ENCODE measurements at places on chromosomes 4 and X.
A peak's percentile ranks its signal among the peaks of the same experiment; 100 is the strongest.

GRCh38 chr4:142846108-142846728 lies at the start of gene INPP4B:
Gene INPP4B, minus strand, starts transcription at chr4:142846301.
- DNase-seq: no peak

- no peak for DNase-seq
Measured at GRCh38 chr4:37693450-37694190, 7.4 kb upstream of the RELL1 start.

DNA sequence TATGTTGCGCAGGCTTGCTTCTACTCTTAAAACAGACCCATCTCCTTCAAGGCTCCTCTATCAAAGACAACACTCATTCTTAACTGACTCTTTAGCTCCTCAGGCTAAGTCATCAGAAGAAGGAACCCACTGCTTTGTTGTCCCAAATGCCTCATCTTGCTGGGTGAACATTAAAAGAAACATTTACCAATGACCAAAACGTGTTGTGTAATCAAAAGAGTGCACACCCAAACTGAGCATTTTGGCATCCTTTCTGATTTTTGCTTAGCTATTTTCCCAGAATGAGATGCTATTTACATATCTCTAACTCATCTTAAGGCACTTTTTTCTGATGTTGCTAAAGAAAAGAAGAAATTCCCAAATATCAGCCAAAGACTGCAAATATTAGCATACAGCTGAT lies 131.7 kb upstream of the VCX3A start:
- DNase-seq: no peak

DNA sequence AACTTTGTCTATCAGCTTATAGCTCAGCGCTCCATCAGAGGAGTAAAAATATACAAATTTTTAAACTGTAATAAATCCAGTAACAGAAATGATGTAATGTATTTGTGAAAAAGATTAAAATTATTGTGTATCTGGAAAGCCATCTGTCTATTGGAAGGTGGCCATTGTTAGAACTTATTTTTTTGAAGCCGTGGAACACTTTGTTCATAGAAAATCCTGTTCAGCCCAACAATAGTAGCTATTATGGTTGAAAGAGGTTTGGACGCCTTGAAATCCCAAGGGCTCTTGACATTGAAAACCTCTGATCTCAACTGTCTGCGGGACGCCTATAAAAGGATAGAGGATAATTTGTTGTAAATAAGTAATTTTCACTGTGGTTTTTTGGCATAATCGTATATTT lies 98.3 kb downstream of the RAPGEF2 start:
- DNase-seq: no peak

DNA sequence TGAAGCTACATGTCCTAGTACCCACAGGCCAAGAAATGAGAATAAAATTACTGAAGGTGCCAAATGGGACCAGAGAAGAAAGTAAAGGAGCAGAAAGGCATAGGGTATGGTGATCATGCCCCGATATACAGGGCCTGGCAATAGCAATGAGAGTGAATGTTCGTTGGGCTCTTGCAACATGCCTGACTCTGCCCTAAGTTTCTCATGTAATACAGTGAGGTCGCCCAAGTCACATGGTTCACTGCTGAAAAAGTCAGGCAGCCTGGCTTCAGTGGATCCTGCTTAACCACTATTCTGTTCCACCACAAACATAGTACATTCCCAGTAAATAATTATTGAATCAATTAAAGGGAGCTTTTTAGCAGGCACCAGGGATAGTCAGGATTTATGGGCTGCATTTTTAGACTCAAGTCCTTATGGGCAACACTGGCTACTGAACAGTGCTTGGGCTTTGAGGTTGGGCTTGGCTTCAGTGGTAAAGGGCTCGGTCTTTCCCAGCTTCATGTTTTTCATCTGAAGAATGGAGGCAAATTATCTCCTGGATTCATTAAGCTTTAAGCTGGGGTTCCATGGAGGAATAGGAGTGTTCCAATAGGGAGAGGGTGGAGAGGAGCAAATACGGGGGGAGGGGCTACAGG lies 67.1 kb upstream of the ZNF518B start:
- no peak for DNase-seq

DNA sequence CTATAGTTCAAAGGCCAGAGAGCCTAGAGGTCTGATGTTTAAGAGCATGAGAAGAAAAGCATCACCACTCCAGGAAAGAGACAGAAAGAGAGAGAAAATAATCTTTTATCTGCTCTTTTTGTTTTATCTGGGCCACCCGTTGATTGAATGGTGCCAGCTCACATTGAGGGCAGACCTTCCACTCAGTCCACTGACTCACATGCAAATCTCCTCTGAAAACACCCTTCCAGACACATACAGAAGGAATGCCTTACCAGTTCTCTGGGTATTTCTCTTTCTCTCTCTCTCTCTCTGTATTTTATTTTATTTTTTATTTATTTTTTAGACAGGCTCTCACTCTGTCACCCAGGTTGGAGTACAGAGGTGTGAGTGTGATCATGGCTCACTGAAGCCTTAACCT lies 252.5 kb downstream of the DTHD1 start:
- DNase-seq: no peak

DNA sequence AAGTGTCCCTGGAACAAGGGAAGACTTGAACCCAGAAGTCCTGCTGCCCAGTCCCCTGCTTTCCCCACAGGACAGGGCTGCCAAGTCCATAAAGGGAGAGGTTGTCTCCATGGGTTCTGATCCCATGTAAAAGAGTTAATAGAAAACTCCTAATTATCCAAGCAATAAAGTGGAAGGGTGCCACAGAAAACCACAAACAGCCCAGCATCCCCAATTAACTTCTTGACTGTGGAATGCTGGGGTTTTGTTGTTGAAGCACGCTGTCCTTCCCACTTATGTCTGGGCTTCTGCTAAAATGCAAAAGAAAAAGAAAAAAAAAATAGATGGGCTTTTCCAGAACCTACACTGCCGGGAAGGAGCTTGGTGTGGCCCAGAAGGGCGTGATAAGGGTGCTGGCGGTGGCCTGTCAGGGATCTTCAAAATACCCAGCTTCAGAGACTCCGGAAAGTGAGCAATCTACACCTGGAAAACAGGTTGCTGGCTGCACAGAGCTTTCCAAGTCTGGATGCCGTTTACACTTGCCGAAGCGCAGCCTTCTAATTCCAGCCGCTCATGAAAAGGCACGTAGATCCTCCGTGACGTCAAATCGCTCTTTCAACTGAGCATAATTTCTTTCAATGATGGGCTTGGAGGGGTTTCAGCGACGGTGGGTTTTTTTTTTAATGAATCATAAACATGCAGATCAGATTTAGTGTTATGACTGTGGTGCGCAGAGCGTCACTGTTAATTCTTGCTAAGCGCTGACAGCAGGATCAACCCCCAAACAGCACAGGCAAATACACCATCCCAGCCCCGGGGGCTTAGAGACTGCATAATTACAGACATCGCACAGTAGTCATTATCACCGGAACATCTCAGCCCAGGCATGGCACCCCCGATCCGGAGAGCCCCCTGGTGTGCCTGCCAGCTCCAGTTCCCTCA lies 197.6 kb downstream of the BCOR start:
- peak; percentile 67 for DNase-seq

GRCh38 chr4:14336656-14337055 lies 665.6 kb upstream of the CPEB2 start:
- DNase-seq: no peak

DNA sequence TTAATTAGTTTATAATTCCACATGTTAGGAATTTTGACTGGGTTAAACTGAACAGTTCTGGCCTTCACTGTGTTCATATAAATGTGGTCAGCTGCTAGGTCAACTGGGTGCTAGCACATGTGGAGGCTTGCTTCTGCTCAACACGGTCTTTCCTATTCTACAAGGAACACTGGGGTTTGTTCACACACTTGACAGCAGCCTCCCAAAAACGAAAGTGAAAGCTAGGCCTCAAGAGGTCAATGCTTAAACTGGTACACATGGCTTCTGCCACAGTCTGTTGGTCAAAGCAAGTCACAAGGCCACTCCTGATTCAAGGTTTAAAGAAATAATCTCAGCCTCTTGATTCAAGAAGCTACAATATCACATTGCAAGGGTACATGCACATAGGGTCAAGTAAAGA lies 126.5 kb downstream of the QDPR start:
- no peak for DNase-seq

DNA sequence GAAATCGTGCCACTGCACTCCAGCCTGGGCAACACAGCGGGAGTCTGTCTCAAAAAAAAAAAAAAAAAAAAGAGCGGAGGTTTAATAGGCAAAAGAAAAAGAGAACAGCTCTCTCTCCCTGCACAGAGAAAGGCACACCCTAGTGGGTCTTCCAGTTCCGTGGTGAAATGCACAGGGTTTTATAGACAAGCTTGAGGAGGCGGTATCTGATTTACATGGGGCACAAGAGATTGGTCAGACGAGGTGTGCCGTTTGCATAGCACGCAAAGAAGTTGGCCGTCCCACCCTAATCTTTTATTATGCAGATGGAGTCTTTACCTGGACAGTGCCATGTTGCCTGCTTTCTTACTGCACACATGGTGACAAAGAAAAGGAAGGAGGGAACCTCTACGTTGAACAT lies 33.5 kb upstream of the REST start:
- DNase-seq: no peak

GRCh38 chrX:26783512-26784225 lies 567.7 kb downstream of the MAGEB5 start:
- DNase-seq: peak; percentile 5

DNA sequence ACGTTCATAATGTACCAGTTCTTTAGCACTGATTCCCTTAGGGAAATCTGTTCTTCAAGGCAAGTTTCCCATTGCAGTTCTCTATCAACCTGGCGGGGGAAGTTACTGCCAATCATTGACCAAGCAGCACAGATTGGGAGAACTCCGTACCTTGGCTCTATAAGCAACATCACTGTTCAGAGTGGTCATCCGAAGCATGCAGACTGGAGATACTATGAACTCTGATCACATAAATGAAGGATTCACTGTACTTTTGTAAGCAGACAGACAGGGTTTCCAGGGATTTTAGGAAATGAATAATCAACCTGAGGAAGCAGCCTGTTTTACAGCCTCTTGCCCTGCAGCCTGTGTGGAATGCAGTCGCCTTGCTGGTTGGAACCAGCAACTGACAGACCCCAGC lies 63.8 kb upstream of the WWC2 start:
- DNase-seq: no peak

DNA sequence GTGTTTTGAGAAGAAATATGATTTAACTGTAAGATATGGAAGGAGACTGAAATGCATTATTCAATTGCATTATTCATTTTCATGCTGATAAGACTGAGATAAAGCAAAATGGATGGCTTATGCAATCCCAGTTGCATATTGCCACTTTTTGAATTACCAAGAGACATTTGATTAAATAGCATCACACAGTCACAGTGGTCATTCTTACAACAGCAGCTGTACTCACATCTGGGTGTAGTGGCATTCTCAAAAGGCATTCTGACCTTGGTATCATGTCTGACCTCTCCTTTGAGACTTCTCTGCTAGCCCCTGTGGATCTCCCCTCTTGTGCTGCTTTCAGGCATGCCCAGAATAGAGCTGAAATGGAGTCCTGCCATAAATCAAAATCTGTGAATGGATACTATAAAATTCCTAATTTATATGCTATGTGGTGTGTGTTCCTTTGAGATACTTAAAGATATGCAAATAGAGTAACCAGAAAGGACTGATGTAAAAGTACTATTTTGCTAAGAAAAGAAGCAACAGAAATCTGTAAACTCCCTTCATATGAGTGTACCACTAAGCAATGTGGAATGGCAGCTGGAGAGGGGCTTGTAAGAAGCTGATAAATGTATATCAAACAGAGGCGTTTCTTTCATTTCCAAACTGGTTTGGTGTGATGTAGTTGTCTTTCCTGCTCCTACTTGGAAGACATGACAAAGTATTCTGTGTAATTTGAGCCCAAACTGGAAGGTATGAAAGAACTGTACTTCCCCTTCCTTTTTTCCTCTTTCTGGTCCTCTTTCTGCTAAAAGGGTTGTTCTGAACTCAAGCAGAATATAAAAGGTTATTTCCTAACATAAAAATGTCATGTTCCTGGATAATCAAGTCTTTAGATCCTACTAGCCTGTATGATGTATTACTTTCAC lies 25.4 kb upstream of the METAP1 start:
- DNase-seq: no peak
